Stimulated activated CD4-positive, alpha-beta T cell treated with anti-CD3 and anti-CD28 coated beads, Interleukin-4, amount 100 ng/mL, for 1 hour (primary cell): ENCODE measurements at places on chromosomes 6 and 20.

- no peak for DNase-seq
Measured at GRCh38 chr20:24773751-24774201, 175.3 kb upstream of the CST7 start.

DNA sequence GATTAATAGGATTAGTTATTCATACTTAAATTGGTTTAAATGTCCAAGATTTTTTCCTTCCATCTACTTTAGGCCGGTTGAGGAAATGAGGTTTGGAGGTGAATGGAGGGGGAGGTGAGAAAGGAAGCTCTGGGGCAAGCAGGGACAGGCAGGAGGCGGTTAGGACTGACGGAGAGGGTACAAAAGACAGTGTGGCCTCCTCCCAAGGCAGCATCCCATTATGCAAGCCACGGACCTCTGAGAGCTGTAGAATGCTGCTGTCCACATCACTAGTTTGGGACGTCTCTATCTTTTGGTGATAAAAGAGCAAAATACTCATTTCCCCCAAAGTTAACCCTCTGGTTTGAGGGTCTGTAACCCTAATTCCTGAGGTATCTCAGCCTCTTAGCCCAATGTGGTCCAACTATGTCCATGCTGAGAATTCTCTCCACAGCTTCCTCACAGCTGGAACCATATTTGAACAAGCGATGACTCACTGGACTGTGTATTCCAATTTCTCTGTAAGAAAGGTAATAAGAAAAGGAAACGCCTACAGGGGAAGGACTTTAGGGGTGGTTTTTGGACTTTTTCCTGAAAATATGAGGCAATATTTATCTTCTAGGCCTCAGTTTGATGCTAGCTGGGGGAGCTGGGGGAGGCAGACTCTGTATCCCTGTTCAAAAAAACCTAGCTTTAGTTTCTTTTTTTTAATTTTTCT lies 172.2 kb downstream of the TFAP2B start:
- DNase-seq, result no peak

- DNase-seq, result no peak
Measured at GRCh38 chr6:36633915-36634314, 39.8 kb downstream of the SRSF3 start.

DNA sequence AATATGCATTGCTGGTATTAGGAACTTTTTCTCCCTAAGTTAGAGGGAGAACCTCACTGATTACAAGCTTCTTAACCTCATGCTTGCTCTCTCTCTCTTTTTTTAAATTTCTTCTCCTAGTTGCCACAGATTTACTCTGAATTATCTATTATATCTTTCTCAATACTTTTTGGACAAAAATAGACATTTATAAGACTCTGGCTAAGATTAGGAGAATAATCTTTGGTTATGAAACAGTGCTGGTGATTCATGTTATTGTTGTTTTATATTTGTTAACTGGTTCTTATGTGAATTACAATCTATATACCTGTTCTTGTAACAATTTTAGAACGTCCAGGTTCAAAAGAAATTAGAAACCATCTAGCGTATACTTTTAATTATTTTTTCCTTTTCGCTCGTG lies 187.8 kb downstream of the OGFRL1 start:
- DNase-seq, result no peak

DNA sequence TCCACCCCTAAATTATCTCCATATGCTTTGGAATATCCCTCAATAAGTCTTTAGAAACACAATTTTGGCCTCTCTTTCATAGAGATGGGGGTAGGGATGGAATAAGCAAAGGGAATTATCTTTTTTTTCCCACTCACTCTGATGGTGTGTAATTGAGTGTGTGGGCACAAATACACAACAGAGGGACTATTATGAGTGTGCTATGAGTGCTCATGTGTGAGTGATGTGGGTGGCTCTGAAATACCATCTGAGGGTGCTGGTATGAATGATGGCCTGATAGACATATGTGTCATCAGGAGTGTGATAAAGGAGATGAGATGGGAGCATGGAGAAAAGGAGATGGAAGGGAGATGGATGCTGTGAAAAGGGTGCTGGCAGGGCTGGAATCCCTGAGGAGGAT lies 35.6 kb downstream of the GSS start:
- DNase-seq, result no peak

- DNase-seq, result no peak
Measured at GRCh38 chr6:167846997-167847606, 20.4 kb downstream of the AFDN start.

- DNase-seq, result no peak
Measured at GRCh38 chr6:7696061-7696460, 29.8 kb upstream of the BMP6 start.
